Fibroblast of skin of left biceps (primary cell): ENCODE measurements at places on chromosomes 7 and 10.

DNA sequence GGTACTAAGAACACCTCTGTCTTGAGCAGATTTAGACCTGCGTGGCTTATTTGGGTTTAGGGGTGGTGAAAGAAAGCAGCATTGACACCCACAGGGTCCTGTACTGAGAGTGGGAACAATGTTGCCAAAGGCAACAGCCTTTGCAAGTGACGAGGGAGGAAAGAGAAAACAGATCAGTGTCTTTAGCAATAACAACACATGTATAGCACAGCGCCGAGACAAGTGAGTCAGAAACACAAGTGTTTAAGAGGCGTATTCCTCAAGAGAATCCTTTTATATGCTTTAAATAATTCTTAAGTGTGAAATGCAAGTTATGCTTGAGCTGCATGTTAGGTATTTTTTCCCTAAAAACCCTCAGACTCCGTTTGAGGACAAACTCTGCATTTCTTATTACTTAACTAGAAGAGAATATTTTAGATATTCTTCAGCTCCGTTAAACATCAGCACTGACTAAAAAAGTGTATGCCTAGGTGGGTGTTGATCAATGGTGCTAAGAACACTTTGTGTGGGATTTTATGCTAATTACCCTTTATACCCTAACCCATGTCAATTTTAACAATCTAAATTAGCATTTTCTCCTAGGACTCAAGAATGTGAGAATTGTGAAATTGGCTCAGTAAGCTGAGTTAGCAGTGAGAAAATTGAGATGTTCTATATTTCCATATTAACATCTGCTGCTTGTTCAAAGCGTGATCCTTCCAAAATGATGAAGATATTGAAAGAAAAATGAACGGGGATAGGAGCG lies 1095.4 kb upstream of the CELF2 start:
- DNase-seq = no peak

DNA sequence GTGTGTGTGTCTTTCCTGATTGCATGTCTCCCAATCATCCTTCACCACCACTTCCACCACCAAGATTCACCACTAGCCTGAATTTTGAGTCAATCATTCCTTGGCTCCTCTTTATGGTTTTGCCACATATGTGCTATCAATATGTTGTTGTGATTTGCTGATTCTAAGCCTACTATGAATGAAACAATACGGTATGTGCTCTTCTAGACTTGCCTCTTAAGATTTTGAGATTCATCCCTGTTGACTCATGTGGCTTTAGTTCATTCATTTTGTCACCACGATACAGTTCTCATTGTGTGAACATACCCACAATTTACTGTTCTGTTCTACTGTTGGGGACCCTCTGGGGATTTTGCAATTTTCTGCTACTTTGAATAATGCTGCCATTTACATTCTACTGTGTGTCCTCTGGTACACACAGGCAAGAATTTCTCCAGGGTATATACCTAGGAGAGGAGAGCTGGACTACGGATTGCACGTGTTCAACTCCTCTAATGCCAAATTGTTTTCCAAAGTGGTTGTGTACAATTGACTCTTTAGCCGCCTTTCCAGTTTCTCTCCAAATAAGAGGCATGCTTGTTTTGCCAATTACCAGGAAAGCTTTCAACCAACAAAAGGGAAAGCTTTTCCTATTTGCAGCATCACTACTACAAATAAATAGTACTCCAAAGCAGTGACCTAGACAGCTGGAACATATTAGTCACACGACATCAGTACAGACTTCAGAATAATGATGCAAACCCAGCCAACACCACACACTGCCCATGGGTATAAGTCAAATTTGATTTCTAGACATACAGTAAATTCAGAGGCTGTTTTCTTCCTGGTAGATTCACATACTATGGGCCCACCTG lies 30.0 kb downstream of the SGMS1 start:
- no peak for DNase-seq

GRCh38 chr7:137772748-137773147 lies 74.0 kb downstream of the DGKI start:
- DNase-seq = no peak

DNA sequence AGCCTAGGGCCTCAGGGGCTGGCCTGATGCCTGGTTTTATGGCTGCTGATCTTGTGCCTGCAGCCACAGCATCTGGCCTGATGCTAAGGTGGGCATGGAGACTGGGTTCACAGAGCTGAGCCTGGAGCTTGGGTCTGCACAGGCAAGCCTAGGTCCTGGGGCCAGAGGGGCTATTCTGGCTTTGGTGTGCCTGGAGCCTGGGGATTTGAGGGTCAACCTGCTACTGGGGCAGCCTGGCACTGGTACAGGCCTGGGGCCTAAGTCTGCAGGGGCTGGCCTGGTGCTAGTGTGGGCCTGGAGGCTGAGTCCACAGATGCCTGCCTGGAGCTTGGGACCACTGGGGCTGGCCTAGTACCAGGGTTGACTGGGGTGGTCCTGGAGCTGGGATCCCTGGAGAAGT lies 481.8 kb upstream of the GHITM start:
- DNase-seq = no peak

GRCh38 chr7:135684136-135684535 lies 21.8 kb downstream of the STMP1 start:
- no peak for DNase-seq

DNA sequence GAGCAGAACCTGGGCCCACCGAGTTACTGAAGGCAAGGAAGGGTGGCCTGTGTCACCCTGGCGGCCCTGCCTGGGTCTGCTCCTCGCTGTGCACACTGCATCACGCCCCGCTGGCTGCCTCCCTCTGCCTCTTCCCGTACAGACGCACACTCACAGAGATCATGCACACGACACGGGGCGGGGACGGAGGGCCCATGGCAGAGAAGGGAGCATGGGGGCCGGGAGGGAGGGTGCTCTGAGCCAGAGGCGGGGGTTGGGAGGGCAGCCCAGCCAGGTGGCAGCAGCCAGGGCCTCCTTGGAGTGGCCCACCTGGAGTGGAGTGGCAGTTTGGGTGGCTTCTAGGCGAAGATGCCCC lies 16.6 kb downstream of the BUD23 start:
- DNase-seq = no peak

- no peak for DNase-seq
Measured at GRCh38 chr10:125001313-125002046, 59.6 kb downstream of the ZRANB1 start.

DNA sequence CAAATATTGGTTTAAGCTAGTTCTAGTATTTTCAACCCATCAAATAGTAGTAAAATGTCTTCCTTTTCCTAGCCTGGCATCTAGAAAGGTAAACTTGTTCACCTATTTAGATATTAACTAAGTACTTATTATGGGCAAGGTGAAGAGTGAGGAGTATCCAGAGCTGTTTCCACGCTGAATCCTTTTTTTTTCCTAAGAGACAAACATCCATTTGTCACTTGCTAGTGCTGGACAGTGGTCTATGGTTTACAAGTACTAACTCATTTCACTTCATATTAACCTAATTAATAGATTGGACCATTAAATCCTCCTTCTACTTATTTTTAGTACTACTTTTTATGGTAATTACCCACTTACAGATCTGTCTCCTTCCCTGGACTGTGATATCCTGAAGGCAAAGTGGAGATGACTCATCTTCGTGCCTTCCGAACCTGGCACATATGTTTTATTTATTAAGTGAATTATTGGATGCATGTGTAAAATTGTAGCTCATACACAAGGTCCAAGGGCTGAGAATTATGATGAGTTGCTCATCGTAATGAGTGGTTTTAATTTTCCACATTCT lies 159.6 kb upstream of the IGFBP3 start:
- DNase-seq = no peak

- no peak for DNase-seq
Measured at GRCh38 chr7:85914437-85914836, 727.6 kb upstream of the SEMA3D start.

GRCh38 chr7:28226003-28226402 lies 45.4 kb upstream of the JAZF1 start:
- no peak for DNase-seq

GRCh38 chr7:114922026-114922651 lies at the start of gene MDFIC:
MDFIC (plus strand) TSS chr7:114922094; CDS start chr7:114923034, 940 bp downstream.
- no peak for DNase-seq

GRCh38 chr10:22252224-22252800 lies 34.5 kb upstream of the EBLN1 start:
- no peak for DNase-seq

DNA sequence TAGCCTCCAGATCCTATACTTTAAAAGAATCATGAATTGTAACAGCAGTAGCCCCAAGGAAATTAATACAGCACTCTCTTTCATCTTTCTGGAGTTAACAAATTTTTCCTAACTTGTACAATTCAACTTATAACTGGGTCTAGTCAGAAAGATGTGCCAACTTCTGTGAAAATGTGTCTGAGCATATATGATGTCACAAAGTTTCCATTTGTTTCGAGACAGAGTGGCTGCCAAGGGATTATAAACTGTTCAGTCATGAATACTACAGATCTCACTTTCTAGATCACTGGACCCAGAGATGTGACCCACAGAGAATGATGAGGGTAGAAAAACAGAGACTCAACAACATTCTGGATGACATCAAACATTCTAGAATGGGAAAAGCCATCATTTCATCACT lies 249.2 kb upstream of the PHF14 start:
- no peak for DNase-seq

- no peak for DNase-seq
Measured at GRCh38 chr10:13139150-13139549, 22.2 kb upstream of the MCM10 start.

DNA sequence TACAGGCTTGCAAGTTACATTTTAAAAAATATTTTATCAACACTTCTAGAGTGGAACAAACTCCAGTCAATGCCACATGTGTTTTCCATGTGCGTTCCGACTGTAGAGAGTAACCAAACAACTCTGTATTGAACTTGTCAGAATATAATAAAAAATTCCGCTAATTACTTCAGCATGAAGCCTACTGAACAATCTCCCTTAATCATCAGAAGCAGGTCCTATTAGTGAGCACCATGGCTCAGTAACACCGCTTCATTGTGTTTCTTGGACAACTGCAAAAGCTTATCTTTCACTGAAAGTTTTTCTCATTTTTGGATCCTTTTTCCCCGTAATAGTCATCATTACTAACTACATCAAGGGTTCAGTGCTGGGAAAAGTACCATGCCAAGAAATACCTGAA lies 117.0 kb downstream of the MKX start:
- DNase-seq = peak; percentile 65

DNA sequence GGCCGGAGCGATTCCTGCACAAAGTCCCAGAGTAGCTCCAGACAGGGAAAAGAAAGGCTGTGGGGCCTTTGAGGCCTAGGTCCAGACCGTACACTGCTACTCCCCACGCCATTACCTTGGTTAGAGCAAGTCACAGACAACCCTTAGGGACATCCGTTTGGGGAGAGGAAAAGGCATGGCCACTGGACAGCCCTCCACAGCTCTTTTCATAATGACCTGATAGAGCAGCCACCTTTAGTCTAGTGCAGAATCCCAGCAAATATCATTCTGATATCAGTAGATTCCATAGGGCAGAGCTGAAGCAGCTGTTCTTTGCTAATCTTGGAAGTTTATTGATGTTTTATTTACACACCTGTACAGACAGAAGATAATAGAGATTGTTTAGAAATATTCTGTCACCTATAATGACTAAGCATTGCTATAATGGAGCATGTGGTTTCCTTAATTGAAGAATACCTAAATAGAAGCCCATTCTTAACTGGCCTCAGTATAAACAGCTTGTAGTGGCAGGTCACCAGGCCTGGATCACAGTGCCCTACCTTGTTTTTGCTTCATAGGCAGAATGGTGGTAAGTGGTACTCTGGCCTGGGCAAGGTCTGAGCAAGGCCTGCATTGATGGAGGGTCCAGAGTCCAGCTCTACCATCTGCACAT lies 27.9 kb downstream of the OGDH start:
- no peak for DNase-seq

DNA sequence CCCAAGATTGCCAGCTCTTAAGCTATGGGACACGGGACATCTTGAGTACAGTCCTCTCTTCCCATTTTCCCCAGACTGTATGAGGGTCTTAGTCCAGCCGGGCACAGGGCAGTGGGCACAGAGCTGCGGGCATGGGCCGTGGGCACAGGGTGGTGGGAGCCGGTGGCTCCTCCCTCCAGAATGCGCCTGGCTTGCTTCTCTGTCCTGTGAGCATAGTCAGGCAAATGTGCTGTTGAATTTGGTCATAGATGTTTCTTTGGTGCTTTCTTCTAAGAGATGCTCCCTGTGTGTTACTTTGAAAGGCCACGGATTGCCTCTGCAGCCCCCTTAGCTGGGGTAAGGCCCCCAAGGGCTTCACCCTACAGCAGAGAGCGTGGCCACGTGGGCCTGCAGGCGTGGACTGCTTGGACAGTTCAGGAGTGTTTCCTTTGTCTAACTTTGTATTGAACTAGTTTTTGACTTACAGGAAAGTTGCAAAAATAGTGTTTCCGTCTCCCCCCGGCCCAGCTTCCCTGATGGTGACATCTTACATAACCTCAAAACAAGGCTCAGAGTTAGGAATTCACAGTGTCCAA lies 24.7 kb downstream of the LRRC27 start:
- DNase-seq = no peak

DNA sequence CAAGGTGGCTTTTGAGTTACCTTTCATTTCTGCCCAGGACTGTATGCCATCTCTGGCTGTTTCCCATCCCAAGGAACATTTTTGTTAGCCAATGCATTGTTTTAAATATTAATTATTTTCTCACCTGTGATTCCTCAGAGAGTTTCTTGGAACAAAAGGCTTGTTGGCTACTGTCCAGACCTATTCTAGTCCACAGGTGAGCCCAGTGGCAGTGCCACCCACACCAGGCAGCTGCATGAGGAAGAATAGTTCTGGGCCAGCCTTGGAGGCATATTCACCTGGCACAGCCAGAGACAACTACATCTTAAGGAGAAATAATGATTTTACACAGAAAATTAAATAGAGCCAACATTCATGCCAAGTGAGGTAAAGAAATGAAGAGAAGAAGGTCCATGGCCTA lies 123.9 kb downstream of the C1GALT1 start:
- DNase-seq = no peak

DNA sequence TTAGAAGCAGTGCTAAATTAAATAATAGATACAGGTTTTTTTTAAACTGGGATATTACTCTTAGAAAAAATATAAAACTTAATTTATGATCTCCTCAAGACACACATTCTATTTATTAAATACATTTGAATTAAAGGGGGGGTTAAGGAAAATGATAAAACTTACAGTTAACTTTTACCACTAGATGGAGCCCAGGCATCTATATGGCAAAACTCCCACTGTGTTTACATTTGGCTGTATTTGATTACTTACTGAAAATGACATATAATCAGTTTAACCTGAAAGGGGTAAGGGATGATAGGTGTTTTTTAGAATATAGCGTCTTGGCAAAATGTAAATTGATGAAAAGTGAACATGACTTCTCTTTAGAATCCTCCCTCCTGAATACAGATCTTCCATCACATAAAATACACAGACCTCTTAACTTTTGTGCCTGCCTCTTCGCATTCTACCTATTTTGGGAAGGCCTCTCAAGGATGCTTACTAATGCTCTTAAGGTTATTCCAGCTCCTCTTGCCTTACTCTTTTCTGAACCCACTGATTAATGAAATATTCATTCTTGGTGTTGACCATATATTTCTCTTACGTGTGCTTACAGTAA lies 235.7 kb downstream of the AGMO start:
- DNase-seq = no peak

GRCh38 chr7:48090095-48090805 lies 1.2 kb downstream of the UPP1 start:
- no peak for DNase-seq
